ENCODE measurements at places on chromosomes 2 and 18. TPM values are rescaled to one million over a fixed set of nuclear protein-coding genes. Genes with fewer than 3 reads are reported as not detected.

- no peak for DNase-seq
Observed at GRCh38 chr18:59646963-59647307, 50.3 kb downstream of the CCBE1 start.

DNA sequence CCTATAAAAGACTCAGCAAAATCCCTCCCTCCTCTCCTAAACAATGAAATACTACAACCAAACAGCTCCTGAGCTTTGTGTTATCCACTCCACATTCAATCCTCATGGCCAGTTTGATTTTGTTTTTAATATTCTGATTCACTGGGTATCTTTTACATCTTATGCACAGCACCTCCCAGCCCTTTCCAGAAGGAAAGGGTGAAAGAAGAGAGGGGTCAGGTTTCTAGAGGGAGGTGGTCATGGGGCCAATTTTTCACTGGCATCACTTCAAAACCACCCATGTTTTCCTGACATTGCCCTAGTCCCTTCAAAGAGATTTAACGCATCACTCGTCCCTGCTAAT is 315.6 kb downstream of the LPIN1 start:
- no peak for DNase-seq

- no peak for DNase-seq
Observed at GRCh38 chr18:62182220-62182619, 4.6 kb downstream of the PIGN start.

TUBA4A gene
- total RNA-seq, result 12.1 TPM

DNA sequence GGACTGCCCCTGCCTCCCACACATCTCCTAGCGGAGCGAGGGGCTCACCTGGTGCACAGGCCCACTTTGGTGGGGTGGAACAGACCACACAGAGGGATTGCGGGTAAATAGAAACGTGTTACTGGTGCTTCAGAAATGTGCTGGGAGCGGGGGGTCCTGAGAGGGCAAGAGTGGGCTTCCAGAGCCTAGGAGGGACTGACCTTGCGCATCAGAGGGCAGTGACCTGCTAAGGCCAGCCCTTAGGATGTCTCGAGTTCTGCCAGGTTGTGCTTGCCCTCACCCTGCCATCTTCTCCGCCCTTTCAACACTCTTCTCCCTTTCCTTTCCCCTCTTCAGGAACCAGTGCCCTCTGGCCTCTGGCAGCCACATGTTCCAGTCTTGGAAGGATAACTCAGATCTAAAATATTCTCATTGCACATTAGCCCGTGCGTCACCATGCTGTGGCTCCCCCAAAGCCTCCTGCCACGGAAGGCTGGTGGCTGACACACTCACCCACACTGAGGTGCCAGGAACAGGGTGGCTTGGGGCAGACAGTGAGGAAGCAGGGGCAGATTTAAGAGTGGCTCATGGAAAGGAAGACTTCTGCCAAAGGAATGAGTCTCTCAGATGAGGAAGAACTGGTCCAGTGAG is 89.6 kb downstream of the MCFD2 start:
- no peak for DNase-seq

- no peak for DNase-seq
Observed at GRCh38 chr2:40680547-40680946, 228.7 kb upstream of the SLC8A1 start.

DNA sequence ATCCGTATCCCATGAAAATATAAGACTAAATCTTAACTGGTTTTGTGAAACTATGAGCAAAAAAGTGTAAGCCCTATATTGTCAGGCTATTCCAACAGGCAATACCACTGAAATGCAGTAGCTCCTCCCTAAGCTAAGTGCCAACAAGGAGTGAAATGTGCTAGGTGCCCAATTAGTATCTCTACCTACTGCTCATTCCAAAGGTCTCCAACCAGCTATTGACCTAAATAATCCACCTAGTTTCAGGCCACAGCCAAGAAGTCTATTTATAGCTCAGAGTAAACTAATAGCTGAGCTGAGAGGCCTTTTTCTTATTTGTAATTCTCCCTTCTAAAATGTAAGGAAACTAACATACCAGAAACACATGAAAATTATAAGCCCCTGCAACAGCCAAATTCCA is 482.2 kb downstream of the DCC start:
- no peak for DNase-seq

DNA sequence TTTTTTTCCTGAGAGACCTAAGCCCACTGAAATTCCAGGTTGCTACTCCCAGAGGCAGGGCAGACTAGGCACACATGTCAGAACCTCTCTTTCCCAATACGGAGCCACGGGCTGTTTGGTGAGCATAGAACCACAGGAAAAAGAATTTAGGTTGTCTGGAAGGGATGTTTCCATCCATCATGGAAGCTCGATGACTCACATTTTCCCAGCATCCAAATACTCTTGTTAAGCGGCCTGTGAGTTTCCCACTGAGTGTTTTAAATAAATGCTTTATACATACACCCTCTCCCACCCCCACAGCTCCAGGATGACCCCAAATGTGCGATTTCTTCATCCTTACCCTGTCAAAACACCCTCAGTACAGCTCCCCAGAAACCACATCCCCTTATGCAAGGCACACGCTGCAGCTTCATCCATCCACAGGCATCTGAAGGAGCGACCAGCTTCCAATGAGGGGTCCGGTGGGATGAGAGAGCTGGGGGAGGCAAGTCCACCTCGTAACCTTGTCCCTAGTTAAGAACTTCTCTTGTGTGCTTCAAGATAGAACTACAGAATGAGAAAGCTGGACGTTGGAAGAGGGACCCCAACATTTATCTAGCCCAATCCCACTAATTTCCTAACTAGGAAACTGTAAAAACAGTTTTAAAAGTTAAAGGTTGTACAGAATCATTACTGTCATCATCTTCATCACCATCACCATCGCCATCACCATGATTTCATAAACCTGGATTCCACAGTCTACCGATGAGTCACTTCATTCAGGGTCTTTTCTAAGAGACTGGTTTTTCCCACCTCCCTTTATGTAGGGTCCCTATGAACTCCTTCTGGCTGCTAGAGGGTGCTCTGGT is 63.5 kb upstream of the FZD7 start:
- DNase-seq, result no peak

MRO gene
- not detected for total RNA-seq

DNA sequence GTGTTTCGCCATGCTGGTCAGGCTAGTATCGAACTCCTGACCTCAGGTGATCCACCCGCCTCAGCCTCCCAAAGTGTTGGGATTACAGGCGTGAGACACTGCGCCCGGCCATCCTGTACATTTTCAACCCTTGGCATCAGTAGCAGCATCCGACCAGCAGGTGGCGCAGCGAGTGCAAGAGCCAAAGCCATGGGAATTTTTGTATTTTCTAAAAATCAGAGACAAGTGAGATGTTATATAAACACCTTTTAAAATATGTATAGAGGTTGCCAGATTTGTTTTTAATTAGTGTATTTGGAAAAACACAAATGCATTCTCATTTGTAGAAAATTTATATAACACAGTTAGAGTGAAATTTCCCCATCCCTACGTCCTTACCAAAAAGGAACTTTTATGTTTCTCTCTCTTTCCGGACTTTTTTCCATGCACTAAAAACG is 36.8 kb downstream of the MOGAT1 start:
- peak; percentile 67 for DNase-seq

COL6A3 gene
- total RNA-seq, result 6.6 TPM

DNA sequence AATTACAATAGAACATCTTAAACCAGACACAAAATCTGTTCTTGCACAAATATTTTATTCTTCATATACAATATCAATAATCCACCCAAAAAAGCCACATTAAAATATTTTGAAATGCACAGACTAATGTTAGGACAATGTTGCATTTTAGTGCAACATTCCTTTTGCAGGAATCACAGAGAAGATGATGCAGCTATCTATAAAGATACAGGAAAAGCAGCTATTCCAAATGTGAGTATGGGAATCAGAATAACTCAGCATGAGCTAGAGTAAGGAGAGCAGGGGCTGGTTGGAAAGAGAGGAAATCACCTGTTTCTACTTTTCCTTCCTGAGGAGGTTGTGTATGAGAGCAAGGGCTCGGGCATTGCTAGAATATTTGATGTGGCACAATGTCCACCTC is 4.8 kb downstream of the C2orf66 start:
- DNase-seq, result no peak

PKDCC gene
- total RNA-seq, result 4.3 TPM

Measured in dermis microvascular lymphatic vessel endothelial cell (primary cell).